Muscle of back (tissue), 13 donors: ENCODE measurements at places on chromosomes 7 and 10.
A peak's percentile ranks its signal among the peaks of the same experiment; 100 is the strongest.

DNA sequence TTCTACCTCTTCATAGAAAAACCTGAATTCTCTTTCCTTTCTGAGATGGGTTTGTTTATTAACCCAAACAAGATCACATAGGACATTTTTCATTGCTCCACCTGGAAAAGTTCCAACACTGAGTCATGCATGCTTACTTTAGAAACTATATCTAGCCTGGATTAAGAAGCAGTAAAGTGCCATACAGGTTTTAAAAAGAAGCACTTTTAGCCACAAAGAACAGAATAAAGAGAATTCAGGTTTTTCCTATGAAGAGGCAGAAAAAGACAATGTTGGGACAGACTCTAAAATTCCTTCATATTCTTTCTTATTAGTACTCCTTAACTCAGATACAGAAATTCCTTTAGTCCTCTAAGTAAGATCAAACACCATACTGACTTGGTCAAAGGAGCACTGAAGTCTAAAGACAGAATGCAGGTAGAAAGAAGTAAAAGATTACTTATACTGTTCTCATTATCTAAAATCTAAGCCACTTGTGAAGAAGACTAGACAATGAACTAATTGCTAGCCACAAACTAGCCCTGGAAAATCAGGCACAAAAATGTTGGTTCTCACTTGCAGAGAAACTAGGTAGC is 241.3 kb downstream of the ANK3 start:
- peak; percentile 36 for DNase-seq

- DNase-seq, result peak; percentile 68
Measured at GRCh38 chr7:28687537-28687936, 270.6 kb downstream of the TRIL start.

GRCh38 chr10:116952729-116953128 is 52.3 kb downstream of the SHTN1 start:
- no peak for DNase-seq

- no peak for DNase-seq
Measured at GRCh38 chr10:132455986-132456847, 59.2 kb downstream of the PWWP2B start.

- DNase-seq, result no peak
Measured at GRCh38 chr10:71635867-71636266, 83.7 kb downstream of the C10orf105 start.

DNA sequence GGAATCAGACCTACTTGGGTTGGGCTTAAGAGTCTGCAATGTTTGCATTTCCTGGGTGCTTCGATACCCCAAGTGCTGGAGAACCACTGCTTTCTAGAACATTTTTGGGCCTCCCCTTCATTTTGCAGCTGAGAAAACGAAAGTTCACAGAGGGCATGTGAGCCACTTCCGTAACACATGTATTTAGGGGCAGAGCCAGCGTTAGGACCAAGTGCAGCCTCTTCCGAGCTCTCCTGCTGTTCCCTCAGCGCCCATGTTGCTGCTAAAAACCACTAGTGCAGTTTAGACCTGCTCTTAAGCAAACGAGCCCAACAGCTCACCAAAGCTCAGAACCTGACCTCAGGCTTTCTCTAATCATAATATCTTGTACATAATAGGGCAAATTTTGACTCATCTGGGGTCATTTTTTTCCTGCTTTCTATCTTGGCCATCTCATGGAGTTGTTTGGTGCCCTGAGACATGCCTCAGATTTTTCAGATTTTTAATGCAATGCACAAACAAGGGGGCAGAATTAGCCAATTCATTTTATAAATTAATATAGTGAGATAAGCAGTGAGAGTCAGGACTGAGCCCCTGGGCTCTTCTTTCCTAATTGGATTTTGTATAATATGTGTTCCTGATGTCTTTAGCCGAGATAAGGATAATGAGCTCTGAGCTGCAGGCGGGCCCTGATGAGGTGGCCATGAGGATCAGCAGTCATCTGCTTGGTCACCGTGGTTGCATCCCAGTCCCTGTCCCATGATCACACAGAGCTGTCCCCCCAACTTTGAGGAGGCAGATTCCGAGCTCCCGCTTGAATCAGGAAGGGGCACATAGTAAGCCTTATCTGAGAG is 12.9 kb downstream of the BAG3 start:
- no peak for DNase-seq

- DNase-seq, result no peak
Measured at GRCh38 chr10:70109064-70109729, 23.4 kb downstream of the AIFM2 start.

GRCh38 chr7:151891182-151891581 is 14.3 kb upstream of the PRKAG2 start:
- DNase-seq, result no peak

DNA sequence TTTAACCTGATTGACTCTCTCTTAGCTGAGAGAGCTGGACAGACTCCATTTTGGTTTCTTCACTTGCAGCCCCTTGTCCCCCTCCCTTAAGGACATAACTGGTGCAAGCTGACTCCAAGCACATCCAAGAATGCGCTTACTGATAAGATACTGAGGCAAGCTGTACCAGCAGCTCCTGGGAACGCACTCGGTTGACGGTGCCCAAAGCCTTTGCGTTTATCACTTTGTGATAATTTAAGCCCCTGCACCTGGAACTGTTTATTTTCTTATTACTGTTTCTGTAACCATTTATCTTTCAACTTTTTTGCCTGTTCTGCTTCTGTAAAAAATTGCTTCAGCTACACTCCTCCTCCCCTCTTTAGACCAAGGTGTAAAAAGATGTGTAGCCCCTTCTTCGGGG is 8.5 kb downstream of the AKR1B15 start:
- DNase-seq, result no peak

DNA sequence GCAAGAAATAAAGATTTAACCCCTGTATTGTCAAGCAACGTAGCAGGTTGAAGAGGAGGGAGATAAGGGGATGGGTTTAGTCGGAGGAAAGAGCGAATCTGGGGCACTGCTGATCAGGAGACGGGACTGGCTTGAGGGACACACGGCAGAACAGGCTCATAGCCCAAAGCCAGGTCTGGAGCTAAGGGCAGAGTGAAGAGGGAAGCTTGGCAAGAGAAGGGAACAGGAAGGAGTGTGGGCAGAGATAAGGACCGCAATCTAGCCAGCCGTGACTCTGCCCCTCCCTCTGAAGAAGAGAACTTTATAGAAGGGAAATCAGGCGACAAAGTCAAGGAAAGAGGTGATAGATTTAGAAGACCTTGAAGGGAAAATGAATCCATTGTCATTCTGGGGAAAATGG is 67.6 kb downstream of the CAV1 start:
- DNase-seq, result no peak

GRCh38 chr7:140631602-140632001 is 9.0 kb downstream of the DENND2A start:
- no peak for DNase-seq

- no peak for DNase-seq
Measured at GRCh38 chr10:47348661-47349470, 703 bp downstream of the RBP3 start.

DNA sequence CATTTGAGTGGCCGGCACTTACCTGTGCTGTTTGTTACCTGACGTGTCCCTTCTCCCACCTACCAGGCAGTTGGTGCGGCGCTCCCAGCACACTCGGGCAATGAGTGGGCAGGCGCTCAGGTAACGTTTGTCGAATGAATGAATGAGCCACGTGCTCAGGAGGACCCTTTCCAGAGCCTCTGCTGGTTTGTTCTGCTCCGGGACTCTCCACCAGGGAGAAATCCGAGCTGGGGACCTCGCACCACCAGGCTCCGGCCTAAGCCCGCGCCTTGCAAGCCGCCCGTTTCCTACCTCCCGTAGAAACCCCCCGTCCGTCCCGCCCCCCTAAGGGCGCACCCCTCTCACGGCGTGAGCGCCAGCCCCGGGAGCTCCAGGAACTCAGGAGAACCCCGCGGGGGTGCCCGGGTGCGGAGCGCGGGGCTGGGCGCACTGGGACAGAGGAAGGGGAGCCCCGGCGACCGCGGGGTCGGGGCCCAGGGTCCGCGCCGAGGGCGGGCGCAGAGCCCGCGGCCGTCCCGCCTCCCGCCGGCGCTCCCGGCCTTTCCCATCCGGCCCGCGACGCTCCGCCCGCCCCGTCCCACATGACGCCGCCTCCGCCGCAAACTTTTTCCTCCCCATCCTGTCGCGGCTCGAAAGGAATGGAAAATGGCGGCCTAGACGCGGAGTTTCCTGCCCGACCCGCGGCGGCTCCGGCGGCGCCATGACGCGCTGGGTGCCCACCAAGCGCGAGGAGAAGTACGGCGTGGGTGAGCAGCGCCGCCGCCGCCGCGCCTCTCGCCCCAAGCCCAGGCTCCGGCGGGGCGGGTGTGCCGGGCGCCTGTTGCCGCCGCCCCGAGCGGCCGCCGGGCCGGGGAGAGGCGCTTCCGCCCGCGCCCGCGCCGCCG is at the start of gene DOCK1:
Gene DOCK1, plus strand, starts transcription at position 611 of the 884 bp plus-strand sequence. Its CDS starts 90 bp downstream, at position 701.
- DNase-seq, result peak; percentile 93

DNA sequence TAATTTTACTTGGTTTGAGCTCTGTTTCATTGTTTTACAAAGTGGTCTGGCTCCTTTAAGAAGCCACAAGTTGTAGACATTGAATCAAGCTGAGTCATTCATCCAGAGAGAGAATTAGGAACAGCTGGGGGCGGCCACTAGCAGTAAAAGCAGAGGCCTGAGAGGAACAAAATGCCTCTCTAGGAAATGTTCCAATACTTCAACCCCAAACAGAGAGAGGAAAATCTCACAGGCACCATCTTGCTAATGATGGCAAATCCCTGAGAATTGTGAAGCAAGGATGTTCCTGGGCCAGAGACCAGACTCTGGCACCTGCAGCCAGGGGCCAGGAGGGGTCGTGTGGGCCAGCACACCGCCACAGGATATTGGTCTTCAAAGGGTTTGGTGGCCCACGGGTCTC is 26.5 kb upstream of the TRIL start:
- peak; percentile 85 for DNase-seq

DNA sequence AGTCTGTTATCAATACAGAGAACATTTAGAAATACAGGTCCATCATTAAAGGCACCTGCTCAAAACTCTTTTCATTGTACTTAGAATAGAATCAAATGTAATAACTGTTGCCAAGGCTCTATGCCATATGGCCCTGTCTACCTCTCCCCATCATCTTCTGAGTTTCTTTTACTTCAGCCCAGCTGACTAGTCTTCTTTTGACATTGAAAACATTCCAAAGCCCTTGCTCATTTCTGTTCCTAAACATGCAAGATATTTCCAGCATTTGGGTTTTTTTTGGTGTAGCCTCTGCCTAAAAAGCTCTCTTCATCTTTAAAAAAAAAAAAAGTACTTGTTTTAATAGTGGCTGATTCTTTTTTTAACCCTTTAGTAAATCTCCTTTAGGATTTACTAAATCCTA is 165.5 kb upstream of the SMIM30 start:
- DNase-seq, result no peak

DNA sequence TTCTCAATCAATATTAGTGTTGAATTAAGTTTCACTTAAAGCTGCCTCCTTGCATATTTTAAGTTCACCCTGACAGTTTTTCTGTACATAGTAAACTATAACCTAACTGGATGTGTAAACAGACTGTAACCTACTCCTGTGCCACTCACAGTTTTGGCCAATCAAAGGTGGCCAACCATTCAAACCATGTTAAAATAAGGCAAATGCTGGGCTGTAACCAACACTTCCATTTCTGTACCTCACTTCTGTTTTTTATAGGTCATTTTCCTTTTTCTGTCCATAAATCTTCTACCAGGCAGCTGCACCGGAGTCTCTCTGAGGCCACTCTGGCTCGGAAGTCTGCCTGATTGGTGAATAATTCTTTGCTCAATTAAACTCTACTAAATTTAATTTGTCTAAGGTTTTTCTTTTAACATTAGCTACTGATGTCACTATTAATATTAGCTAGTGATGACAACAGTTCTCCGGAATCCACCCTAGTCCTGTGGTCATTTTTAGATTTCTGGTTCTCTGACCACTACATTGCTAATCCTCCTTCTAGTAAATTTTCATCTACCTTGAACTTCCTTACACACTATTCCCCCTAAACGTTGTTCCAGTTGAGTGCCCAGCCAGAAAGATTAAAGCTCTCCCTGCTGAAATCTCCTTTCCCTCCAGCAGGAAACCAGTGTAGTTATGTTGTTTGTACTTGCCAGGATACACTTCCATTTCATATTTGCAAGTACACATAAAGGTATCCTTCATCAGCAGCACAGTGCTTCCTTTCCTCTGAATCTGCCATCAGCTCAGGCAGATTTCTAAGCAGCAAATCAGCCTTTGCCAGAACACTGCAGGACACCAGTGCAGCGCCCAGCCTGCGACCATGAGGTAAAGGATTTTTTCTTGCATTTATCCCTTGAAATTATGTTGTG is 18.6 kb upstream of the IFIT2 start:
- peak; percentile 52 for DNase-seq

DNA sequence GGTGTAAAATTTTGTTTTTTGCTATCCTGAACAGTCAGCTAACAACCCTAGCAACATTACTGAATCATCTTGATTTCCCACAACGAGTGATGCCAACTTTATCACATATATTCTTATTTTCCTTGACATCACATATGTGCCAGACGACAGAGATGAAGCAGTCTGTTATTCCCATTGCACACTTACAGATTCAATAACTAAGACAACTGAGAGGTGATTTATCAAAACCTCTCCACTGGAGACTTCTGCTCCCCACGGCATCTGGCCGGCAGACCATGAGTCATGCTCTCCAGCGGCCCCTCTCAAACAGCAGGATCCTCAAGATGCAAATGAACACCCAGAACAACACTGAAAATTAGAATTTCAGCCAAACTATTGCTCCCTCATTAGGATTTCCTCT is 57.1 kb downstream of the AMPH start:
- no peak for DNase-seq

GRCh38 chr7:124364283-124364682 is 331.4 kb upstream of the TMEM229A start:
- DNase-seq, result no peak

DNA sequence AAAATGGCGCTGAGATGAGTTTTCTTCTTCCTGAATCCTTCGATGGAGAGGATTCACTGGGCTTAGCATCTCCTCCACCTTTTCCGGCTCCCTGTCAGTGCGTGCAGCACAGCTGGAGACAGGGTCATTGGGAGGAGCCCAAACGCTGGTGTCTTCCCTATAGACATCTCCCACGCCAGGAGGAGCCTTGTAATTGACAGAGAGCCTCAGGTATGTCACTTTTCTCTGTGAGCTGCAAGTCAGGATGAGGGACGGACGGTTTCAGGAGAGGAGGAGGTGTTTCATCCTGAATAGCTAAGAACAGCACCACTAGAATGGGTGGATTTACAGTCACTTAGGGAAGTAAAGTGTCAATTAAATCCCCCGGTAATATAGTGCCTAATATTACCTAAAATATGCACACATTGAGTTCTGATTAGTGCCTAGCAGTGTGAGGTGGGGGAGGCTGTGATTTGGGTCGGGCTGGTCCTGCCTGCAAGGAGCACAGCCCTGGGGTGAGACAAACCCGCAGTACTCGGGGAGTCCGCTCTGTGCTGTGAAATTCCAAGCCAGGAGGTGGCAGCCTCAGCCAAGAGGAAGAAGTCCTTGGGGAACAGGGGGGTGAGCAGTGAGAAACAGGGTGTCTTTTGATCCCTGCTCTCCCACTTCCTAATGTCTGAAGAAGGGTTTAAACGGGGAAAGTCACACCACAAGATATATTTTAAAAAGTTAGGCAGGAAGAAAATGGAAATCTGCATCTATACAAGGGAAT is 28.2 kb downstream of the IL15RA start:
- peak; percentile 50 for DNase-seq

DNA sequence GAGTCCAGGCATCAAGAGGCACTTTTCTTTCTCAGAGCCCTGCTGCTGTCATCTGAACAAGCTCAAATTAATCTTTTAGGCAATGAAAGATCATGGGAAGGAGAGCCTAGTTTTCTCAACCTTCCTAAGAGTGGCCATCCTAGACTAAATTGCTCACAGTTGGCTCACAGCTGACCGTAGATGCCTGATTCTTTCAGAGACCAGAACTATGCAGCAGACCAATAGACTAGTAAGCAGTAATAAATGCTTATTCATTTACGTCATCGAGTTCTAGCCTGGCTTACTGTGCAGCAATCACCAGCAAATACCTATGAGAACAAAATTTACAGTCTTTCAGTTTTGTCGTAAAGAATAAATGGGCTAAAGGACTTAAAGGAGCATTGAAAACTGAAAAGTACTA is 602.9 kb upstream of the GHITM start:
- DNase-seq, result no peak
